Epithelial cell of umbilical artery (primary cell): ENCODE measurements at places on chromosomes 12 and 14. TPM values are rescaled to one million over a fixed set of nuclear protein-coding genes. Genes with fewer than 3 reads are reported as not detected.

NANOG gene
- not detected in 2 replicates for total RNA-seq

PHETA1 gene
- 9.7 and 12.8 TPM in 2 replicates for total RNA-seq

AGAP2 gene
- under 0.01 and 0.15 TPM in 2 replicates for total RNA-seq

TOMM20L gene
- not detected in 2 replicates for total RNA-seq

CLEC12A gene
- not detected in 2 replicates for total RNA-seq
